ENCODE measurements at places on chromosomes 12 and 14. TPM values are rescaled to one million over a fixed set of nuclear protein-coding genes. Genes with fewer than 3 reads are reported as not detected.

The AREL1 gene
- total RNA-seq, result 33.8 TPM

The INSM2 gene
- not detected for total RNA-seq

The ACOT4 gene
- total RNA-seq, result 0.73 TPM

The SAMD15 gene
- total RNA-seq, result 5.1 TPM

The SLCO1B1 gene
- total RNA-seq, result not detected

The CELA1 gene
- total RNA-seq, result not detected

The DDX23 gene
- total RNA-seq, result 51.8 TPM

The TAS2R42 gene
- total RNA-seq, result not detected

The RASSF8 gene
- total RNA-seq, result 69.4 TPM

The ASPG gene
- not detected for total RNA-seq

The TSHR gene
- total RNA-seq, result not detected

The IKZF4 gene
- 1.2 TPM for total RNA-seq

The ORMDL2 gene
- 14.3 TPM for total RNA-seq

The CACNA2D4 gene
- 0.20 TPM for total RNA-seq

The ARL6IP4 gene
- total RNA-seq, result 118 TPM

The OR6C75 gene
- not detected for total RNA-seq

The KLRG1 gene
- 1.1 TPM for total RNA-seq

The FITM1 gene
- total RNA-seq, result 0.37 TPM

The IRAK3 gene
- 25.0 TPM for total RNA-seq

The OR10P1 gene
- total RNA-seq, result not detected

The DDX54 gene
- 47.0 TPM for total RNA-seq

The ALDH1L2 gene
- 18.4 TPM for total RNA-seq

The SERPINA12 gene
- not detected for total RNA-seq

The C14orf132 gene
- 15.8 TPM for total RNA-seq

The SALL2 gene
- 0.78 TPM for total RNA-seq
